ENCODE measurements at places on chromosomes 6 and 20.
A peak's percentile ranks its signal among the peaks of the same experiment; 100 is the strongest.

- DNase-seq, result peak; percentile 87
These were observed 110.3 kb upstream of the EYA4 start for GRCh38 chr6:133130863-133131262.

DNA sequence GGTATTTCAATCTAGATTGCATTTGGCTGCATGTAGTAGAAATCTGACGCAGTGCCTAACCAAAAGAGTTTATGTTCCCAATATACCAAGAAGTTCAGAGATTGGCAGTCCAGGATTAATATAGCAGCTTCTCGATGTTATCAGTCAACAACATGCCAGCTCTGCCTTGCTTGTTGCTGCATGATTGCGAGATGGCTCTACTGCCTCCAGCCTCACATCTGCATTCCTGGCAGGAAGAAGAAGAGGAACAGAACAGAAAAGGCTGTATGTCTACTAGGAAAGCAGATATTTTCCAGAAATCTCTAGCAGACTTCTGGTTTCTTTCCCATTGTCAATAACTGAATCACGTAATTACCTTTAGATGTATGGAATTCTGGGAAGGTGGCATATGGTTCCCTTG is 60.8 kb downstream of the SLC35D3 start:
- no peak for DNase-seq

- DNase-seq, result peak; percentile 91
These were observed at the start of gene TEAD3 for GRCh38 chr6:35496841-35497570. TEAD3 (minus strand) TSS chr6:35497079.

DNA sequence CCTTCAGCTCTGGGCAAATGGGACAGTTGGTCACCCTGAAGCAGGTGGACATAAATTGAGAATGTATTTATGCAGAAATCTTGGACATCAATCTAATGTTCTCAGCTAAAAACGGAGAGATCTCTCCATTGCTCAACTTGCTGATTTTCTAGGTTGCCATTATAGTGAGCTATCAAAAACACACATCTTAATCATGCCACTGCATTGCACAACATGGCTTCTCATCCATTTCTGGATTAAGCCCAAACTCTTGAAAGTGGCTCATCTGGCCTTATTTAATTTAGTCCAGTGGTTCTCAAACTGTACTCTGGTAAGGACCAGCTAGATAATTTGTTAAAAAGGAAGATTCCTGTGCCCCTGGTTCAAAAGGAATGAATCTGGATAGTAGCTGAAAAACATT is 324.9 kb upstream of the CITED2 start:
- DNase-seq, result no peak

DNA sequence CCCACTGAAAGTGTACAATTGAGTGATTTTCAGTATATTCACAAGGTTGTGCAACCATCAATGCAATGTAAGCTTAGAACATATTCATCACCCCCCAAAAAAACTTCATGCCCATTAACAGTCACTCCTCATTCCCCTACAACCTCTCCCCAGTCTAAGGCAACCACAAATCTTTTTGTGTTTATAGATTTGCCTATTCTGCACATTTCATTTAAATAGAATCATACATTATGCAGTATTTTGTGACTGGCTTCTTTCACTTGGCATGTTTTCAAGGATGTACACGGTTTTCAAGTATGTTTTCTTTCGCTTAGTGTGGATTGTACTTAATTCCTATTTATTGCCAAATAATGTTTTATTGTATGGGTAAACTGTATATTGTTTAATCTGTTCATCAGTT is 329.3 kb upstream of the RNF24 start:
- no peak for DNase-seq

GRCh38 chr6:40492187-40492586 is 95.0 kb downstream of the LRFN2 start:
- DNase-seq, result no peak

DNA sequence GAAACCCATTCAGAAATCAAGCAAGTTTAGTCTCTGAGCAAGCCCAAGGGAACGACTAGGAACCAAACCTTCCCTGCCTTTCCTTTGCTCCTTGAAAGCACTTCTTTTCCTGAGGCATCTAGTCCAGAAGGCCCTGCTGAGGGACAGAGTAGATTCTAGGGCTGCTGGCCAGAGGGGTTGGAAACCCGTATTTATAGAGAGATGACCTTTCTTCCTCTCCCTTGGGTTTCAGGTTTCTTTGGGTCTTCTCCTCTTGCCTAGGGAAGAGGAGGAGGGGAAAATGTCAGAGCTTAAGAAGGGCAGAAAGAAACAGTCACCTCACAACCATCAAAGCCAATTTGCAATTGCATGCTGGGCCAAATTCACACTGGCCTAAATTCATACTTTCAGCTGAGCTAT is 5.8 kb downstream of the APOBEC2 start:
- no peak for DNase-seq
